ENCODE measurements at places on chromosomes 11 and 22. TPM values are rescaled to one million over a fixed set of nuclear protein-coding genes. Genes with fewer than 3 reads are reported as not detected.

Gene KLHL35
- total RNA-seq, result 0.85 TPM

Gene PHF21B
- not detected for total RNA-seq

Gene CHADL
- total RNA-seq, result 1.1 TPM

Gene NXPE4
- total RNA-seq, result not detected

Gene FOLR3
- not detected for total RNA-seq

Gene NUDT22
- 44.6 TPM for total RNA-seq

Gene APOBEC3B
- 2.5 TPM for total RNA-seq

Gene CCDC157
- total RNA-seq, result 1.5 TPM
